ENCODE measurements at places on chromosomes 13 and 19.

DNA sequence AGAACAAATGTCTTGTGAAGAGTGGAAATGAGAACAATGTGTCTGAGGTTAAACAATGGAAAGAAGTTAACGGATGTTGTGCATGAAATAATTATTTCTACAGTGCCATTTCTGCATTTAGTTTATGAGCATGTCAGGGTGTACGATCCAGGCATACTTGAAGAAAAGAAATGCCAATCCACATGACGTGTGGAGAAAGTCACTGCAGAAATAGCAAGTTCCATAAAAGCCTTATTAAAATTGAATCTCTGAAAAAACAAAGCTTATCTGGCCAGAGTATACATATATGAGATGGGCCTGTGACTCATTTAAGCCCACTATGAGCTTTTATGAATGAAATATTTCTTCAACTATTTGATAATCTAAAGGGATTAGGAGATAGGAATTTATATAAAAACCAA lies 426.1 kb downstream of the EFNB2 start:
- no peak for DNase-seq

DNA sequence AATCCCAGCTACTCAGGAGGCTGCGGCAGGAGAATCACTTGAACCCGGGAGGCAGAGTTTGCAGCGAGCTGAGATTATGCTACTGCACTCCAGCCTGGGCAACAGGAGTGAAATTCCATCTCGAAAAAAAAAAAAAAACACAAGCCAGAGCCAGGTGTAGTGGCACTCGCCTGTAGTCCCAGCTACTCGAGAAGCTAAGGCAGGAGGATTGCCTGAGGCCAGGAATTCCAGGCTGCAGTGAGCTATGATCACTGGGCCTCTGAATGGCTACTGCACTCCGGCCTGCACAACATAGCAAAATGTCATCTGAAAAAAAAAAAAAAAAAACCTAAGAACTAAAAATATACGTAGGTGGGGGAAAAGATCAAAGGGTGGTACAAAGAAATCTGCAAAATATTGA lies 19.4 kb downstream of the EPS15L1 start:
- no peak for DNase-seq

DNA sequence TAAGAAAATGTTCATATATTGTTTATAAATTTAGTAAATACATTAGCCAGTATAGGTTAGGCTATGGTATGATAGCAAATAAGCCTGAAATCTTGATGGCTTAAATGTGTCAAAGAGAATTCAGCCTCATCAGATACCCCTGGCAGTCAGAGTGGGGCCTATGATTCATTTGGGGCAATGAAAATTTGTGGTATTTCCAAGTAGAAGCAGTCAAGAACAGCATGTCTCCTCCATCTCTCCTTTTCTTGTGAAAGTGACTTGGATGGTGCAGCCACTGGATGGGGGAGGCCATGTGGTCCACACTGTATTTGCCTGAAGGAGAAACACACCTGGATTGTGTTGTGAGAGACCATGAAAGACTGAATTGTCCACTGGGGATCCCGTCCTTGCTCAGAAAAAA lies 82.7 kb downstream of the DLEU7 start:
- no peak for DNase-seq

- DNase-seq = no peak
Observed at GRCh38 chr19:48955308-48955958, 758 bp downstream of the BAX start.

DNA sequence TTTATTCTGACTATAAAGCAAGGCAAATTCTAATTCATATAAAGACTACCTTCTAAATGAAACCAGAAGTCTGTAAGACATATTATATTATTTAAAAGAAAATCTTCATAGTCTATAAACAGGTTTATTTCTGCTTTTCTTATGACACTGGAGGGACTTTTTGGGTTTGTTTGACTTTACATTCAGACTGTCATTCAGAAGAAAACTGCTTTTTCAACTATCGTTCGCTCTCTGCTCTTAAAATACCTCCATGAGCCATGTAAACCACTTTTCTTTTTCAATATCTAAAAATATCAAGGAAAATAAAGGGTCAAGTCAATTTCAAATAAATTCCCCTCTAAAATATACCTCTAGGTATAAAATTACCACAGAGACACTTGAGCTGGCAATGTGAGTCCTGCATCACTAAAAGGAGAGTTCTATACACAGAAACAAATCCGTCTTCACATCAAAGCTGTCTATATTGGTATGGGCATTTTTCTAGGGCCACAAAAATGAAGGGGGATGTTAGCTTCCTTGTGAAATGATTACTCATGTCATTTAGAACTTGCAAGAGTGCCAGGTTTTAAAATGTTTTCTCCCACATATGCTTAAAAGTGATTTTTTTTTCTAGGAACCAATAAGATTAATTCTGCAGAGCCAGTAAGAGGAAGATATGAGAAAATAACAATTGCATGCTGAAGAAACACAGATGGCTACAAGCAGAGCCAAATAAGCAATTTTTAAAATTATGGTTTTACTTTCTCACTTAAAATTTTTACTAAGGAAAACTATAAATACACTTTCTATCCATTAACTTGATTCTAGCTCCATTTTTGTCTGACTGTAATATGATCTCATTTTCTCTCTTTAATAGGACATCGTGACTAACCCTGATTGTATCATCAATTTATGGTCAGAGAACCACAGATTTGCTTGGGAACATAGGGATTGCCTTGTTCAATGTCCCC lies 181.8 kb downstream of the TBC1D4 start:
- no peak for DNase-seq

GRCh38 chr13:49939321-49939720 lies 3.2 kb upstream of the SPRYD7 start:
- no peak for DNase-seq

DNA sequence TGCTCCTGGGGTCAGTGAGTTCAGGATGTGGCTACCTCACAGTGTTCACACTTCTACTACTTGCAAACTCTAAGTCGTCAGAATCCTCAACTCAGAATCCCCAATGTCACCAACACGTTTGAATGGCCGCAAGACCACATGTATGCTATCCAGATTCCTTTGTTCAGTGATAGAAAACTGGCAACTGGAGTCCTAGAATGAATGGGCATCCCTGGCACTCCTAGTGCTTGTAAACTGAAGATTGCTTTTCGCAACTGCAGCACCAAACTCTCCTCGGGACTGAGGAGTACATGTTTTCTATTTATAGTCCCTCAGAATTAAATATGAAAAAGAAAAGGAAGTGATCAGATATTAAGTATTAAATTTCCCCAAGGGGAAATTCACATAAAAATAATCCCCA lies 4.9 kb downstream of the SMAD9 start:
- no peak for DNase-seq

DNA sequence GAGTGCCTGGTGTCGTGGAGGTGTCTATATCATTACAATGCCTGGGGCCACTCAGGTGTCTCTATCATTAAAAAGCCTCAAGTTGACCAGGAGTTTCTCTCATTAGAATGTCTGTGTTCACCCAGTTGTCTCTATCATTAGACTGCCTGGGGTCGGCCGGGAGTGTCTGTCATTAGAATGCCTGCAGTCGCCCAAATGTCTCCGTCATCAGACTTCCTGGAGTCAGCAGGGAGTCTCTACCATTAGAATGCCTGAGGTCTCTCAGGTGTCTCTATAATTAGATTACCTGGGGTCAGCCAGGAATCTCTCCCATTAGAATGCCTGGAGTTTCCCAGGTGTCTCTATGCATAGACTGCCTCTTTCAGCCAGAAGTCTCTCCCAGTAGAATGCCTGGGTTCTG lies 1477.6 kb downstream of the UQCRFS1 start:
- no peak for DNase-seq

DNA sequence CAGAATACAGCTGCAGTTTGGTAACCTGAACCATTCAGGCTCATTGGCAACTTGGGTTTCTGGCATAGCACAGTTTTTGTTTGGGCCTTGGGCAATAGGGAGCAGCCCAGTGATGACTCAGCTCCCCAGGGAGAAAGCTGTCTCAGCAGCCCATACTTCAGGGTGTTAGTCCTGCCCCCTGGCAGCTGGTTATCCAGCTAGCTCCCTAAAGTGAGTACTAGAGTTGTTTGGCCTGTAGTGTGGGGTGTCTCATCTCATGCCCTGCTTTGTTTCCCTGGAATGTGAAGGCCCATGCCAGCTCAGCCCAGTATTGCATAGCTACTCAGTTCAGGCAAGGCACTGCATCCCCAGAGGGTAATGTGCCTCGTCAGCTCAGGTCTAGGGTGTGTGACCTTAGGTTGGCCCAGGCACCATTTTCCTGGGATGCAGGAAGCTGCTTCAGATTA lies 18.2 kb upstream of the ZNF543 start:
- DNase-seq = no peak

DNA sequence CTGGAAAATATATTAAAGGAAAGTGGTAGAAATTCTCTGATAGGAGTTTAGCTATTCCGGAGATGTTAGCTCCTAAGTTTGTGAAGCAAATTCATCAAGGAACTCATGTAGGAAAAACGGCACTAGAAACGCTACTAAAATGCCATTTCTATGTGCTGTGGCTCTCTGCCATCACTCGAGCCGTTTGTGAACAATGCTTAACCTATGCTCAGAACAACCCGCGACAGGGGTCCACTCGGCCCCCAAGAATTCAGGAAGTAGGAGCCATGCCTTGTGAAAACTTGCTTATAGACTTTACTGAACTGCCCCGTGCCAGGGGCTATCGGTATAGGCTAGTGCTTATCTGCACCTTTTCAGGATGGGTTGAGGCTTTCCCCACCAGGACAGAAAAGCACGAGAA lies 14.2 kb upstream of the SLC15A1 start:
- no peak for DNase-seq

DNA sequence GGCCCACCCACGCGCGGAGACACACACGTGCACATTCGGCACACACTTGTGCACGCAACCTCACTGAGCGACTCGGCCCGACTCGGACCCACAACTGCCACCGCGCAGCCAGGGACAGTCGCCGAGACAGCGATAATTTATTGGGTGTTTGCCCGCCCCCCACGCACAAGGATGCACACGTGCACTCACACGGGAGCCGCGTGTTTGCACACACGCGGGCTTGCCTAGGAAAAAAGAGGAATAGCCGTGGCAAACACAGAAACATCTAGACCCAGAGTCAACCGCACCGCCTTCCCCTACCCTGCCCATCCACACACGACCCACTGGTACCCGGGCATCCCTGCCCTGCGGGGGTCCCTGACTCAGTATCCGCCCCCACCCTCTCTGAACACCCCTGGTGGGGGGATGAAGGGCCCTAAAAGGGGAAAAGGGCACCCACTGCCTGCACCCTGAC lies 1.1 kb upstream of the SSBP4 start:
- DNase-seq = no peak
